ENCODE measurements at places on chromosomes 5 and 9. TPM values are rescaled to one million over a fixed set of nuclear protein-coding genes. Genes with fewer than 3 reads are reported as not detected.
A peak's percentile ranks its signal among the peaks of the same experiment; 100 is the strongest.

GRCh38 chr5:115459855-115460341 lies 84.7 kb downstream of the FEM1C start:
- DNase-seq: peak; percentile 21

DNA sequence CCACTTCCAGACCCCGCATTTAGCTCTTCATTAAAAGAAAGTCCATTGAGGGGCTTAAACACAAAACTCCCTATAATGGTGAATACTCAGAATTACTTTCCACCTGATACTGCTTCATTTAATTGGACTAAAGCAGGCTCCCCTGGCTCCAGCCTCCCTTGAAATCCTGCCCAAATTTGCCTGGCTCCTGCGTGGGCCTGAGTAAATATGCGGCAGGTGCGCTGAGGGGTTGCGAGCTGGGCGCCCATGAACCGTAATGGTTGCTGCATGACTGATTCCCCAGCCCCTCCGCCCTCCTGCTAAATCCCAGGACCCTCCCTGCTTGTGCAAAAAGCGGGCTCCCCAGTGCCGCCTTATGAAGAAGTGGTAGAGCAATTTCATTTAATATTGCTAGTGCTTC lies 639.7 kb downstream of the BNC2 start:
- DNase-seq: no peak

DNA sequence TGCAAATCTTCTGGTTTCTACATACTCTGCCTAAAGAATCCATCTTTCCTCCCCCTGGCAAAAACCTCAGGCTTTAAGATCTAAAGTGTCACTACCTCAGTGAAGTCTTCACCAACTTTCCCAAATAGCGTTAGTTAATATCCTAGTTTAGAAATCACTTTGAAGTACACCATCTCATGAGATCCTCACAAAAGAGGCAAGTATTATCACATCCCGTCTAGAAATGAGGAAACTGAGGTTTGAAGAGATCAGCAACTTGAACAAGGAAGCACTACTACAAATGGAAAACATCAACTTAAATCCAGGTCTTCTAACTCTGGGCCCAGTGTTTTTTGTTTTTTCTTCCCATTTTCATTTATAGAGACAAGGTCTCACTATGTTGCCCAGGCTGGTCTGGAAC lies 4.6 kb downstream of the AP3B1 start:
- no peak for DNase-seq

GRCh38 chr5:108911055-108911454 lies 163.4 kb downstream of the FER start:
- DNase-seq: no peak

GRCh38 chr5:64682608-64683007 lies 7.7 kb upstream of the SHISAL2B start:
- no peak for DNase-seq

INVS gene
- 9.5 TPM for total RNA-seq

ITGA1 gene
- total RNA-seq: 23.3 TPM

- no peak for DNase-seq
Measured at GRCh38 chr5:73256862-73257261, 83.9 kb downstream of the TMEM174 start.

- DNase-seq: no peak
Measured at GRCh38 chr5:68002836-68003235, 212.7 kb upstream of the PIK3R1 start.

DNA sequence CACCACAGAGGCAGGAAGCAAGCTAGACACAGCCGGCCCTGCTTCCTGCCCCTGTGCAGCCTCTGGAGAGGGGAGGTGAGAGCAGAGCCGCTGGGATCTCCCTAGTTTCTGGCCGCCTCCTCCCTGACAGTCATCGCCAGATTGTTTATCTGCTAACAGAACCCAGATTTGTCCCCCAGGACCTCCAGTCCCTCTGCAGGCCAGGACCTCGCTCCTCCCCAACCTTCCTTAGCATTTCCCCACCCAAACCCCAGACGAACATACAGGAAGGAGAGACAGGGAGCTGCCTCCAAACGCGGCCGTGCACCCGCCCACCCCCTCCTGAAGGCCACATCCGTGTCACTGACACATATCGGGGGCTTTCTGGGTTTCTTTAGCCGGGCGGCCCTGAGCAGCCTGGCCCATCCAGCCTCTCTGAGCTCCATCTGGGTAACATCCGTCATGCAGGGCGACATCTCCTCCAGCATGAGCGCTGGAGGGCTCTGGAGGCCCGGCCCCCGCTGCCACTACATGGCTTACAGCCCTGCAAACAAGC lies 47.5 kb downstream of the DBH start:
- peak; percentile 77 for DNase-seq

DNA sequence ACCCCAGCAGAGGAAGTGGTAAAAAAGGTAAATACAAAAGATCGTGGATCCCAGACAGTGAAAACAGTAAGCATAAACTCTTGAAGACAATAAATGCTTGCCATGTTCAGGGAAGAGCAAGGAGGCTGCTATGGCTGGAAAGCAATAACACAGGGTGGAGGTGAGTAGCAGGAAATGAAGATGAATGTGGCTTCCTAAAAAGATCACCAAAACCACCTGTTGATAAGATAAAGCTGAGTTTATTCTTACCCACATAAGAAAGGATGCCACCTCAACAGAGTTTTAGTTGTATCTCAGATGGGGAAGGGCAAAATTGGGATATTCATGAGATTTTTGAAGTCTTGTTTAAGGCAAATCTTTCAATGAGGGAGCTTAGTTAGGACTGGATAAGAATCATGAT lies 273.3 kb downstream of the MSX2 start:
- no peak for DNase-seq

- no peak for DNase-seq
Measured at GRCh38 chr5:137699336-137700281, 36.3 kb downstream of the KLHL3 start.

GRCh38 chr9:129573977-129574376 lies 46.9 kb downstream of the C9orf50 start:
- no peak for DNase-seq

DOCK8 gene
- 13.9 TPM for total RNA-seq

ZBED3 gene
- total RNA-seq: 7.1 TPM

- no peak for DNase-seq
Measured at GRCh38 chr5:81522571-81522970, 128.6 kb upstream of the ACOT12 start.

GRCh38 chr5:39605145-39605544 lies 180.4 kb upstream of the DAB2 start:
- no peak for DNase-seq

DNA sequence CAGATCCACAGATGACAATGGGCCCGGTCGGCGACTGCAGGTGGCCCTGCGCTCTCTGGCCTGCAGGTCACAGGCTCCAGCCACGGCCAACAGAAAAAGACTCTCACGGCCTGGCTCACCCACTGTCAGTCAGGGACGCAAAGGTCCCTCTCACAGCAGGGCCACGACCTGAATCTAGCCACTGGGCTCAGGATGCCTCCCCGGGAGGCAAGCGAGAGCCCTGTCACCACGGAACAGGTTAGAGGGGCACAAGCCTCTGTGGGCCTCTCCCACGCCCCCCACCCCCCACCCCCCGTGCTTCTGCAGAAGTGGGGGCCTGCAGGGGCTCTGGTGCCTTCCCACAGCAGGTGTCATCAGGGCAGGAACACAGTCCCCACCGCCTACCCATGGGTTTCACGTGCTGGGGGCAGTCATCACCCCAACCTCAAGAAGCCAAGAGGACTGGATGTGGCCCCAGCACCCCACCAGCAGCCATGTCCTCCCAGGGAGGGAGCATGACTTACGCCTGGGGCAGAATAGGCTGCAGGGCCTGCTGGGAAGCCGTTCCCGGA lies 17.3 kb upstream of the EGFL7 start:
- peak; percentile 34 for DNase-seq

All from heart left ventricle (tissue), 16 donors.